ENCODE measurements at places on chromosomes 7 and 10.

- DNase-seq = no peak
These were observed 4.1 kb downstream of the PIP4K2A start for GRCh38 chr10:22710139-22710745.

DNA sequence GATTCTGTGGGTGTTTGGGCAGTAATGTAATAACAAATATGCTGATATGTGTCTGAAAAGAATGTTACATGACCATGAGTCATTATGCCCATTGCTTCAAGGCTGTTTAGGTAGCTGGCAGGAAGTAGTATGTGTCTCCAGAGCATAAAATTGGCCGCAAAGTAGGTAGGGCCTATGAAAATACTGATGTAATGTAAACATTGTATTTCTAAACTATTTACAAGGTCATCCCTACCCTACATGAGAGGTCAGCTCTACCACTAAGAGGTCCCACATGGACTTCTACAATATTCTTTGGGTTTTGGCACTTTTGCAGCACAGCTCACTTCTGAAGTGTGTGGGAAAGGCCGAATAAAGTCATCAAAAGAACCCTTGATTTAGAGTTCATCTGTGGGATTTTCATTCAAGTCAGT lies 301.9 kb downstream of the AHR start:
- peak; percentile 77 for DNase-seq

DNA sequence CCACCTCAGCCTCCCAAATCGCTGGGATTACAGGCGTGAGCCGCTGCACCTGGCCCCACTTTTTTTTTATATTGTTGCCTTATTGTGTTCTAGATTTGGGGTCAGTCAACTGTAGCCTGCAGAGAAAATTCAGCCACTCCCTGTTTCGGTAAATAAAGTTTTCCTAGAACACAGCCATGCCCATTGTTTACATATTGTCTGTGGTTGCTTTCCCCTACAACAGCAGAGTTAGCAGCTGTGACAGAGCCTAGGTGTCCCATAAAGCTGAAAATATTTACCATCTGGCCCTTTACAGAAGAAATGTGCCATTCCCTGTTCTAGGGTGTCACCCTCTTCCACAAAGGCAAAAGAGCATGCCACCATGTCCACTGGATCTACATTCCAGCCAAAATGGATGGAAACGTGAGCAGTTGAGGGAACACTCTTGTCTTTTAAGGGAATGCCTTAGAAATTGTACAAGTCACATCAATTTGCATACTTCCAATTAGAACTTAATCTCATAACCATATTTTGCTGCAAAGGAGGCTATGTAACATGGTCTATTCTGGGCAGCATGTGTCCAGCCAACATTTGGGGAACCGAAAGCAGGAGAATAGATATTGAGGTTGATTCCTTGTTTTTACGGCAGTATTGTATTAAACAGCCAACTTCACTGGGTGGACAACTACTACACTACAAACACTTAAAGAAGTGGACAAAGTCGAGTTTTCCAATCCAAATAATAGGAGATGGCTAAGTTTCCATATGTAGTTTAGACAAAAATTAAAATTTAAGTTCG lies 11.0 kb upstream of the BLVRA start:
- no peak for DNase-seq

DNA sequence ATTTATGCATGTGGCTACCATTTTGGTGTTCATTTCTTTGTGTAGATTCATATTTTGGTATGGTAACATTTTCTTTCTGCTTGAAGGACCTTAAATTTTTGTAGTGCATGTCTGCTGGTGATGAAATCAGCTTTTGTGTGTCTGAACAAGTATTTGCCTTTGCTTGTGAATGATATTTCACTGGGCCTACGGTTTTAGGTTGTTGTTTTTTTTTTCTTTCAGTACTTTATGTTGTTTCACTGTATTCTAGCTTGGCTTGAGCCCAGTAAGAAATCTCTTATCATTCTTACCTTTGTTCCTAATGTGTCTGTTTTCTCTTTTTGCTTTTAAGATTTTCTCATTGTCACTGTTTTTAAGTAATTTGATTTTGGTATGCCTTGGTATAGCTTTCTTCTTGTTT lies 31.9 kb downstream of the SAMD8 start:
- no peak for DNase-seq

DNA sequence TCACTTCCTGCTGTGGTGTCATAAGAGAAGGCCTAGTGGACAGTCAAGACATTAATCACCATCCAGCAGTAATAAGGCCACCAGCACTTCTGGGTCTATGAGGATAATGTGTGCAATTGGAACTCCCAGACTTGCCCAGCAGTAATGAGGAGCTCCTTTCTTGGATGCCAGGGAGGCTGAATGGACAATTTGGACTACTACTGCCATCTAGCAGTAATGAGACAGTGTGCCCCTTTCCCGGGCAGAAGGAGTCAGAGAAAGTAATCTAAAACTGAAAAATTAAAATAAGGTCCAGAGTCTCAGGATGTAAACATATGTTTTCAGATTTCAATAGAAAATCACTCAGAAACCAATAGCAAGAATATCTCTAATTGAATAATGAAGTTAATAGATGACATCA lies 400.4 kb downstream of the CDC14C start:
- DNase-seq = no peak

- DNase-seq = no peak
These were observed 374.3 kb downstream of the RPS24 start for GRCh38 chr10:78407966-78408365.

GRCh38 chr10:67837541-67838314 lies at the start of gene DNAJC12:
Gene DNAJC12 (minus strand): TSS chr10:67838188. CDS start chr10:67838011, 177 bp downstream.
- DNase-seq = peak; percentile 34

- DNase-seq = no peak
These were observed 12.6 kb downstream of the PDGFA start for GRCh38 chr7:506921-507622.

DNA sequence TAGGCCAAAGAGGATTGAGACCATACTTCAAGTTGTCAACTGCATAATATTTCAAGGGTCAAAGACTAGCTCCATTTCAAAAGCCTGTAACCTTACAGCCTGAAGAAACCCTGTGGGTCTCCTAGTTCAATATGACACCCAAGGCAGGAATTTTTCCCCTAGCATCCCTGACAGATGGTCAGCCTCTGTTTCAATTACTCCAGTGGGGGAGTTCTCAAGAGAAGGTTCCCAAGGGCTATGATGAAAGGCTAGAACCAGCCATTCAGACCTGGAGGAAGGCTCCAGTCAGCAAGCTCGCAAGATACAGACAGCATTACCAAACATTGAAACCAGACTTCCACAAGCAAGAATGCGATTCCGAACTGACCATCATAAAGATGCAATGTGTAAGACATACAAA lies 1.6 kb downstream of the HTR7 start:
- no peak for DNase-seq

DNA sequence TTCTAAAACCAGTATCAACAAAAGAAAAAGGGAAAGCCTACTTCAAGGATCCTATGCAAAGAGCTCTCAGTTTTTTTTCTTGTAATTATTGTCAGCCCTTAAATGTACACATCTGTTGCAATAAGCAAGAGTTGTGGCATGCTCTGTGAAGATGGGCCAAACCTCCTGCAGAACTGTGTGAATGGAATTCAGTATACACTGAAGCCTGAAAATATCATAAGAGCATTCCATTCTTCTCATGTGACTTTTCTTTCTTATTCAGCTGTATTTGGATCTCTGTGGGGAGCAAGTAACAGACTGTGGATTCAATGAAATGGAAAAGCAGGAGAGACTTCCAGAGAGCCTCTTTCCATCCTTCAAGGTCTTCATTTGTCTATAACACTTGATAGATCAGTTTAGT lies 130.7 kb downstream of the SAMD9 start:
- DNase-seq = peak; percentile 82

DNA sequence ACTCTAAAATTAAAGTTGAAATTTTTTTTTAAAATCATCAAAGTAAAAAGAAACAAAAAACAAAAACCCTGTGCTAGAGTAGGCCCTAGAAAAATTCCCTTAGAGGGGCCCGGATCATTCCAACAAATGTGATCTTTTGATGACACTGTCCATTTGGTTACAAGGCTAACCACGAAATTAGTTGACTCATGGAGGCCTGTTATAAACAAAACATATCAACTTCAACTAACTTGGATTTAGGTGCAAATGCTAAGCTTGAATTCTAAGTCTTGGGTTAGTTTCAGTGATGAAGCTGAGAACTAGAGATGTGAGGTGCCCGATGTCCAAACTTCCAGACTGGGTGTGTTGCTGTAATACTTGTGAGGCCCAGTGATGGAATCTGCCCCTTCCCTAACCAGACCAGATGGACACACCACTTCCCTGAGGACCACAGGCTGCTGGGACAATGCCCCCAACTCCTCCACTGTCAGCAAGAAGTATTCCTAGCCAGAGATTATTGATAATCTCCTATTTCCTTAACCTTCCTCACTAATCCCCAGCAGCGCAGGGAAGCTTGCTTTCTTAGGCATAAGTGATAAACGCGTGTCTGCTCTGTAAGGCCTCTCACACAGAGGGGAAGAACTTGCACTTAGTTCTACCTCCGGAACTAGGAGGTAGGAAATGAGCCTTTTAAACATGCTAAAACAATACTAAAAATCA lies 108.7 kb downstream of the RAPGEF5 start:
- DNase-seq = no peak

GRCh38 chr10:23096802-23097549 lies 1.6 kb downstream of the MSRB2 start:
- DNase-seq = peak; percentile 91

DNA sequence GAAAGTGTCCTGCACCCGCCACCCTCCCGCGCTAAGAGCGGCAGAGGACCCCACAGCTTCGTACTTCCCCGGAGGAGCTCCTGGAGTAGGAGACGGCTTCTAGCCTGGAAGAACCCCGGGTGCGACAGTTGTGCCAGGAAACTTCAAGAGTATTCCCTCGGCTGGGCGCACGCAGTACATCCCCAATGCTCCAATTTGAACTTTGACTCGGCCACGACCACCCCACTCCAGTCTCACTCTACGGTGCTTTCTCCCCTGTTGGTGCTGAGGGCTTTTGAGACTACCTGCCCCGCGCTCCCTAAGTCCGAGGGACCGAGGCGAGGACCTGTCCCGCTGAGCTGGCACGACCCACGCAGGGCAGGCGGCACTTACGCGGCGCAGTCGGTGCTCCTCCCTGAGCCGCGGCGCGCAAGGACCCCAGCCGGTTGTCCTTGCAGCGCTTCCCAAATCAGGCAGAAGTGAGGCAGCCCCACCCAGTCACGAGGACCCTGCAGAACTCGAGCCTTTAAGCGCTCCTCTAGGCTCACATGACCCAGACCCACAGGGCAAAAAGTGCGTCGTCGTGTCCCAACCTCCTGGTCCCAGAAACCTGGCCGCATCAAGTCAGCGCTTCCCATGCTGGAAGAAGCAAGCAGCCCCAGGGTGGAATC lies at the start of gene CPVL:
CPVL (minus strand) TSS at position 481 of the 650 bp plus-strand sequence. CDS start 25,476 bp downstream, outside the sequence.
- DNase-seq = no peak

- peak; percentile 67 for DNase-seq
These were observed 79.8 kb downstream of the ABI1 start for GRCh38 chr10:26780793-26781601.

All from fibroblast of skin of left quadriceps (primary cell).